ENCODE measurements at places on chromosomes 4 and X.

GRCh38 chrX:45601052-45601451, 400.4 kb upstream of the DIPK2B start:
- no peak for DNase-seq

DNA sequence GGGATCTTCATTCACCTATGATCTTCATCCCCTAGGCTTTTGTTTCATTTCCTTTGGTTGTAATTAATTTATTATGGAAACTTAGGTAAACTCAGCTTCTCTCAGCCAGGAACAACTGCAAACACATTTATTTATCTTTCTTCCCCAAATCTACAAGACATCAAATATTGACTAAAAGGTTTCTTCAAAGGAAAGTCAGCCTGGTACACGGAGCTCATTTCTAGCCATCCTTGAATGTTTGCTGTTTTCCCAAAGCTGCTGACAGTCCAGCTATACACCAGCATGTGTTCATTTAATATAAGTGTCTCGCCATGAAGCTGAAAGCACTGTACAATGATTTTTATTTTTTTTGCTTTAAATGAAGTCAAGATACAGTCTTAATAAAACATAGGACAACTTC, 16.8 kb downstream of the RBM47 start:
- DNase-seq = no peak

DNA sequence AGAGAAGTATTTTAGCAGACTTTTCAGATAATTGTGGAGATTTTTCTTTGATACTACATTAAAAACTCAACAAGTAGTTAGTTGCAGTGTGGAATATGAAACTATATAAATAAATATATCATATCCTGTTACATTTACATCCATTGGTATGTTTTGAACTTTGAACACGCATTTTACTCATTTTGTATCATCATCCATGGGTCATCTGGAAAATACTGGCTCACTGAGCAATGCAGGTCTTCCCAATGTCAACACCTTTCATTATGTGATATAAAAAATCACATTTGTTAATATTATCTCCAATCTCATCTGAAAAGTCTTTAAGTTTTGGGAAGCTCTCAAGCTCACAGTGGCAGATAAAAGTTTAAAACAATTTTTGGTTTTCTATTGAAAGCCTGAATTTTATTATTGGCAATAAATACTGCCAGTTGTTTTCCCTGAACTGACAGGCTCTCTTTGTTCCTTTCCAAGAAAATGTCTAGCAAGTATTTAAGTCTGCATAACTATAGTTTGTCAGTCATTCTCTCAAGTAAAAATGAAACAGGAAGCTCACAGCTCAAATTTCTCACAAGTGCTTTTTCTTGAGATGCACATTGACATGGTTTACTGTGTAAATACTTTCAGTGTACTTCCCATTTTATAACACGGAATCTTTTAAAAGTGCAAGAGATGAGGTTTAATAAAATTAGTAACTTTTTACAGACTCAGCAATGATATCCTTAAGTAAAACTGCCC, 183.5 kb upstream of the GPC4 start:
- DNase-seq = no peak

GRCh38 chr4:161926033-161926828, 237.6 kb downstream of the FSTL5 start:
- no peak for DNase-seq

- no peak for DNase-seq
These were observed 37.9 kb downstream of the SGMS2 start for GRCh38 chr4:107862658-107863057.

- no peak for DNase-seq
These were observed 36.3 kb upstream of the UGT8 start for GRCh38 chr4:114562176-114562904.

- peak; percentile 25 for DNase-seq
These were observed 477 bp downstream of the KLHL13 start for GRCh38 chrX:118115953-118116712.

DNA sequence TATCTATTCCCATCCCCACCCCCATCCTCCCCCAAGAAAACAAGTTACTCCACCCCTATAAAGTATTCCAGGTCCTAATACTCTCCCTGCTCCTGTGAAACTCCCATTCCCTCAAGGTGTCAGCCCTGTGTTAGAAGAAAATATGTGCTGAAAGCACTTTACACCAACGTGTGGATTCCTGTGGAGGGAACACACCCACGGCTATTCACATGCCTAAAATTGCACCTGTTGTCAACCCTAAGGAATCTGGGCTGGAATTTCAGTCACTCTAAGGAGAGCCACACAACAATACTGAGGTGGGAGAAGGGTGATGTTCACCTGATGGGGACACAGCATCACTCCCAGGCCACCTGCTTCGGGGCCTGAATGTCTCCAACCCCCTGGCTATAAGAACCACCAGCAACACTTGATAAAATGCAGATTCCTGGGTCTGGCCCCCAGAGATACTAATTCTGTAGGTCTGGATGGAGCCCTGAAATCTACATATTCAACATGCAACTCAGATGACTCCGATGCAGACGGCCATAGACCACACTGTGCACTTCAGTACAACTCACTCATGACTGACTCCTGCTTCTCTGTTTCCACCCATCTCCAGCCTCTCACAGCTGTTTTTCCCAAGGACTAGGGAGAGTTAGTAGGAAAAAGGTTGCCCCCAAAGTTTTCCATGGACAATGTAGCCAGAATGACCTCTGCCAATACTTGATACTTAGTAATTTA, 15.8 kb downstream of the SCD5 start:
- DNase-seq = no peak

GRCh38 chr4:175916626-175917351, 104.7 kb upstream of the GPM6A start:
- no peak for DNase-seq

- no peak for DNase-seq
These were observed 340.7 kb downstream of the DHX15 start for GRCh38 chr4:24243641-24244040.

DNA sequence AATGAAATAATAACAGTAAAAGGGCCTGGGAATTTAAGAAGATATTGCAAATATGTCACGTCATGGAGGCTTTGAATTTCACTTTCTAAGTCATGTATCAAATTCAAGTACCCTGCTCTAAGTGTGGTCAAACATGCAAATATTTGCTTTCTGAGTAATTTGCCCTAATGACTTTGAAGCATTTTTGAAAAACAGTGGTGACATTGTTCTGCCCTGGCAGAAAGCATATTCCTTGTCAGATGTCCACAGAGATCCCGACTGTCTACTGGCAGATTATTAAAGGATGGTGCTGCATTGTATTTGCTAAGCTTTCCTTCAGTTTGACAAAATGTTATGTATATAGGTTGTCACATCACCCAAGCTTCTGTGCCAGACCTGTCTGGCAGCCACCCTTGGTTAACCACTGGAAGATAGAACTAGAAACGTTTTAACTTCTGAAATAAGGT, 92.5 kb downstream of the ANK2 start:
- DNase-seq = no peak

GRCh38 chr4:10897076-10897475, 212.5 kb upstream of the CLNK start:
- DNase-seq = no peak

GRCh38 chrX:30153175-30153880, 62.0 kb upstream of the MAGEB2 start:
- DNase-seq = no peak

DNA sequence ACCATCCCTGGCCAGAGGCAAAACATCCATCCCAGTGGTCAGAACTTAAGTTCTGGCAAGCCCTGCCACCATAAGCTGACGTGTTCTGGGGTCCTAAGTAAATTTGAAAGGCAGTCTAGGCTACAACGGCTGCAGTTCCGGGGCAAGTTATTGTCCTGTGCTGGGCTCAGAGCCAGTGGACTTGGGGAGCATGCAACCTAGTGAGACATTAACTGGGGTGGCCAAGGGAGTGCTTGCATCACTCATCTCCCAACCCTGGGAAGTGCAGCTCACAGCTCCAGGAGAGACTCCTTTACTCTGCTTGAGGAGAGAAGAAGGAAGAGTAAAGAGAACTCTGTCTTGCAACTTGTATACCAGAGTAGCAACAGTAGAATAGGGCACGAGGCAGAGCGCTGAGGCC, 425.4 kb upstream of the PITX2 start:
- no peak for DNase-seq

DNA sequence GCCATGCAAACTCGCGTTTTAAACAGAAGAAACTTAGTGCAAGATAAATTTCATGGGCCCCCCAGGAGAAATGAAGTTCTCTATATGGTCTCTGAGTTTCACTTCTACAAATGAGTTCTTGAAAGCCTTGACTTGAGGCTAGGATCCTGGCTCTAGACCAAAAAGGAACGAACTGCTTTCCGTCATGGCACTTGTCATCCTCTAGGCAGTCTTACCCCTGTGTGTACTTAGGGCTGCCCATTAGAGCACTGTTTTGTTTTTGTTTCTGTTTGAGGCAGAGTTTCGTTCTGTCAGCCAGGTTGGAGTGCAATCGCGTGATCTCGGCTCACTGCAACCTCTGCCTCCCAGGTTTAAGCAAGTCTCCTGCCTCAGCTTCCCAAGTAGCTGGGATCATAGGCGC, 29.0 kb downstream of the RNF4 start:
- DNase-seq = no peak

GRCh38 chr4:16783119-16783518, 115.3 kb downstream of the LDB2 start:
- no peak for DNase-seq

GRCh38 chr4:75629239-75629638, 1.1 kb downstream of the CDKL2 start:
- no peak for DNase-seq

DNA sequence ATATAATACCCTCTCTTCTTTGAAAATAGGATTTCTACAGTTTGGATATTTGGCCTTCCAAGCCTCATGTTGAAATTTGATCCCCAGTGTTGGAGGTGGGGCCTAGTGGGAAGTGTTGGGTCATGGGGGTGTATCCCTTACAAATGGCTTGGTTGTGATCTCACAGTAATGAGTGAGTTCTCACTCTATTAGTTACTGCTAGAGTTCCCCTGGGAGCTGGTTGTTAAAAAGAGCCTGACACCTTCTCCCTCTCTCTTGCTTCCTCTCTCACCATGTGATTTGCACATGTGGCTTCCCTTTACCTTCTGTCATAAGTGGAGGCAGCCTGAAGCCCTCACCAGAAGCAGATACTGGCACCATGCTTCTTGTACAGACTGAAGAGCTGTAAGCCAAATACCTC, 73.9 kb downstream of the HDAC8 start:
- no peak for DNase-seq

DNA sequence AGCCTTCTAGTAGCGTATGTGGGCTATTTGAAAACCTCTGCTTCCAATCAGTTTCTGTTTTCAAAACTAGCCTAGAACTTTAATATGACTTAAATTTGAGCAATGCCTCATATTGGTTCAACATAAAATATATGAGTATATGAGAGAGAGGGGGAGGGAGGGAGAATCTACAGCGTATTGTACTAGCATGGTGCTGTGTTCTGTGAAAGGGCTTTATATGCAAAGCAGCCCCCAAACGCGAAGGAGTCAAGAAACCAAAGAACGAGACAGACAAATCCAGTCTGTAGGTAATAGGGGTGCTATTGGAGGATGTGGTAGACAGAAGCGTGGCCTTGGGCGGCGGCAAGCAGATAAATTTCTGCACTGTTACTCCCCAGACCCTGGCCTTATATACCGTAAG, 784 bp upstream of the ANXA5 start:
- no peak for DNase-seq

GRCh38 chrX:135345107-135345589, 35.9 kb downstream of the ETDC start:
- no peak for DNase-seq

- no peak for DNase-seq
These were observed 82.4 kb upstream of the FAM9C start for GRCh38 chrX:13126775-13127174.

GRCh38 chrX:94743478-94743877, 1069.5 kb downstream of the FAM133A start:
- DNase-seq = no peak

DNA sequence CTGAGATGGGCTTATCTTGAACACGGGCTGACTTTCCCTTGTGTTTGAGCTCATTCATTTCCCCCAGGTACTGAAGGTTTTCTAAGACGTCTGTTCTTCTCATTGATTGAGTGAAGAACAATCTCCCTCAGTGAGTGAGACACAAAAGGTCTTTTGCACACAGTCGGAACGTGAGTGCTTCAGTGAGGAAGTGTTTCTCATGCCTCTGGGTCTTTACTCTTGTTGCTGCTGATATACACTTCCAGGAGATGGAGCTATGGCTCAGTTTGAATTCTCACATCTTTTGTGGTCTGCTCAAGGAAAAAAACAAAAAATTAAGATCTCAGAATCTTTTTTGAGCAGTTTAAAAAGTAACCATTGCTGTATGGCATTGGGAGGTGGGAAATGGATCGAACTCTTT, 981.9 kb upstream of the TENM3 start:
- peak; percentile 18 for DNase-seq

DNA sequence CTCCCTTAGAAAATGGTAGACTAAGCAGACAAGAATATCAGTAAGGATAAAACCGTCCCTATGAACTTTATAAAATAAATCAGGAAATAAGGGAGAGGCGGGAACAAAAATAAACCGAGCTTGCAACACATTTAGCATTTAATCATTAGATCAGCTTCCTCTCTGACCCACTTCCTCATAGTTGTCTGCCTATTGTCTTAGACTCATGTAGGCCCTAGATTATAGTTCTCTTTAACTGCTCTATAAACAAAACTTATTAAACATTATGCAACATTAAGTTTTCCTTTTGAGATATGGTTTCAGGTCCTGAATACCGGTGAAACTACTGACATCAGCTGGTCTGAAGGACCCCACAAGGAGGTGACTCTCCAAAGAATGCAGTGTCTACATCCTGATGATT, 15.8 kb upstream of the SRD5A3 start:
- DNase-seq = no peak

GRCh38 chr4:169810325-169811323, 52.9 kb upstream of the HPF1 start:
- peak; percentile 51 for DNase-seq

- DNase-seq = no peak
These were observed 112.1 kb downstream of the AFAP1 start for GRCh38 chr4:7827566-7827965.

DNA sequence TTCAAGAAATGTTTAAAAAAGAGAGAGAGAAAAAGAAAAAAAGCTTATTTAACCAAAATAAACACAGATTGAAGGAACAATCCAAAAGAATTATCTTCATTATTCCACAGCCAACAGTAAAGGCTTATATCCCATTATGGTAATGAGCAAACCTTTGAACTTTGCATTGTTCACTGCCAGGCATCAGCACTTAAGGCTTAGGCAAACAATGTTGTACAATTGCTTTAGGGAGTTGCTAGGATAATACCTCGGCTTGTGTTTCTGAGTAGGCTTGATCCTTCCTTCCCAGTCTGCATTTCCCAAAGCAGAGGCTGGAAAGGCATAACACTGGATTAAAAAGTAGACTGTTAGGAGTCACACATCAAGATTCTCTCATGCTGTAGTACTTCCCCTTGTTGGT, 352.7 kb upstream of the IGFBP7 start:
- DNase-seq = no peak

GRCh38 chr4:3329887-3330286, 37.1 kb downstream of the RGS12 start:
- no peak for DNase-seq

DNA sequence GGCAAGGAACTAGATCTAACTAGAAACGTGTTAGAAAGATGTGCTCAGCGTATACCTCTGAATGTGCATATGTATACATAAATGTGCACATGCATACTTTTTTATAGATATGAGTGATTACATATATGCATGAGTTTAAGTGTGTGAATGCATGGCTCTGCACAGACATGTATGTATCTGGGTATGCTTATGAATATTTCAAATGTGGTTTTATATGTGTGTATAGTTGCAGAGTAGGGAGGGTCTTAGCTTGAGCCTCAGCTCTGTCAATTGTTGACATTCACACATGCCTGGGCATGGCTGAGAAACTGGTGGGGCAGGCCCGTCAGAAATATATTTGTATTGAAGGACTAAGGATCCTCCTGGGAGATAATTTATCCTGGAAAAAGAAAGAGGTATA, 31.1 kb downstream of the RAP2C start:
- no peak for DNase-seq

All from endothelial cell (in vitro differentiated cells).